COR-L47 (cell line): ENCODE measurements at places on chromosomes 3 and 15.

GRCh38 chr3:112466020-112466419 is 33.3 kb downstream of the BTLA start:
- no peak for DNase-seq

GRCh38 chr3:74722211-74722610 is 107.8 kb upstream of the CNTN3 start:
- no peak for DNase-seq

- no peak for DNase-seq
These were observed 17.4 kb downstream of the TIMP4 start for GRCh38 chr3:12141350-12141749.

- DNase-seq = no peak
These were observed 251.4 kb downstream of the NR1D2 start for GRCh38 chr3:24196526-24196925.

DNA sequence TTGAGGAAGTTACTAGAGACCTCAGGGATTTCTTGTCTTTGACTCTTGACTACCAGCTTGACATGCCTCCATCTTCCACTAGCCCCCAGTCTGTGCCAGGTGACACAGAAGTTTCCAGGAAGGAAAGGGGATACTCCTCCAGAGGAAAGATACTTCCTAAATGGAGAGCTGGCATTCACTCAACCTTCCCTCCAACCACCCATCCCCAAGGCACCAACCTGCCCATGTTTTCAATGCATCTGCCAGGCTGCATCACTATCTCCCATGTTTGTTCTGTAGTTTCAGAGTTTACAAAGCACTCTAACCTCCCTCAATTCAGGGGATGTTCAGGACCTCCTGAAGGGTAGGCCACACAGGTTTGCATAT is 198.4 kb upstream of the LPP start:
- DNase-seq = no peak

GRCh38 chr3:60983906-60984305 is 267.3 kb downstream of the FHIT start:
- DNase-seq = no peak
